ENCODE measurements at places on chromosomes 16 and 17.

DNA sequence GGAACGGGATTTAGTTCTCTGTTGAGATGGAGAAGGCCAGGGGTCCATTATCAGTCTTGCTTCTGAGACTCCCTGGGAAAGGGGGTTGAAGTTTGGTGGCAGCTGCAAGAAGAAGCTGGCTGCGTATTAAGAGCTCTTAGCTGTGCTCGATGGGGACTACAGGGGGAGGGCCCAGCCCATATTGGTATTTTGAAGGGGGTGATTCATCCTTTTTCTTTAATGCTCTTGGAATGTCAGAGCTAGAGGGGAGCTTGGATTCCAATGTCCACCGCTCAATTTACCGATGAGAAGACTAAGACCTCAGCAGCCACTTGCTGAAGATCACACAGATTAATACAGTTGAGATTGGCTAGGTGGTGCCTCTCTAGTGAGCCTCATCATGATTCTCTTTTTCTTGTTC is 5.0 kb downstream of the NOG start:
- no peak for DNase-seq

- no peak for DNase-seq
Measured at GRCh38 chr17:64400642-64401041, 10.0 kb upstream of the PECAM1 start.

GRCh38 chr17:65941356-65941899 is 250.5 kb downstream of the CEP112 start:
- DNase-seq, result no peak

DNA sequence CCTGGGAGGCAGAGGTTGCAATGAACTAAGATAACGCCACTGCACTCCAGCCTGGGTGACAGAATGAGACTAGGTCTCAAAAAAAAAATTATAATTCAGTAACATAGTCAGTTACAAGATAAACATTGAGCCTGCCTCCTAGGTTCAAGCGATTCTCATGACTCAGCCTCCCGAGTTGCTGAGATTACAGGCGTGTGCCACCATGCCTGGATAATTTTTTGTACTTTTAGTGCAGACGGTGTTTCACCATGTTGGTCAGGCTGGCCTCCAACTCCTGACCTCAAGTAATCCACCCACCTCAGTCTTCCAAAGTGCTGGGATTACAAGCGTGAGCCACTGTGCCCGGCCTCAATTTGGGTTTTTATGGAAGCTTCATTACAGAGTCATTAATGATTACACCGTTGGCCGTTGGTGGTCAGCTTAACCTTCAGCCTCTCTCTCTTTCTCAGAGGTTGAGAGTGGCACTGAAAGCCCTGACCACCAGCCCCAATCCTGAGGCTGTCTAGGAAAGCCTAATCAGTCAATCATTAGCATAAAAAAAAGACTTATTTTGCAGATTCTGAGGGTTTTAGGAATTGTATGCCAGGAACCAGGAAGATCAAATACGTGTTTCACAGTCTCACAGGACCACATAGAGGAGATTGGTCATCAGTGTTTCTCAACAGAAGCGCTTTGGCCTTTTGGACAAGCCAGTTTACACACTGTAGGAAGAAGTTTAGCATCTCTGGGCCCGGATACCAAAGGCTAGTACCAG is 1.3 kb upstream of the LRRC37A3 start:
- DNase-seq, result no peak

DNA sequence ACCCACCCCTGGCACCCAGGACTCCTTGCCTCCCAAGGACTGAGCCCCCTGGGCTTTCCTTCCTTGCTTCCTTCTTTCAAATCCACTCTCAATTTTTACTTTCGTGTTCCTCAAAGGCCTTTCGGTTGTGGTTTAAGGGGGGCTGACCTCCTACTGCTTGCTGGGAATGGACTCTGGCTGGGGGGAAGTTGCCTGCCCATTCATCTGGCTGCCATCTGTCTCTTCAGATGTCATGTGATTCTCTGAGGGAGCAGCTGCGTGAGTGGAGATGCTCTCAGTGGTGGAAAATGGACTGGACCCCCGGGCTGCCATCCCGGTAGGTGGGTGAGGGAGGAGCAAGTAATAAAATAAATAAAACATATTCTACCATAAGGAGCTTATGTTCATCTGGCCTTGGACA is 93.8 kb upstream of the RPRML start:
- no peak for DNase-seq

DNA sequence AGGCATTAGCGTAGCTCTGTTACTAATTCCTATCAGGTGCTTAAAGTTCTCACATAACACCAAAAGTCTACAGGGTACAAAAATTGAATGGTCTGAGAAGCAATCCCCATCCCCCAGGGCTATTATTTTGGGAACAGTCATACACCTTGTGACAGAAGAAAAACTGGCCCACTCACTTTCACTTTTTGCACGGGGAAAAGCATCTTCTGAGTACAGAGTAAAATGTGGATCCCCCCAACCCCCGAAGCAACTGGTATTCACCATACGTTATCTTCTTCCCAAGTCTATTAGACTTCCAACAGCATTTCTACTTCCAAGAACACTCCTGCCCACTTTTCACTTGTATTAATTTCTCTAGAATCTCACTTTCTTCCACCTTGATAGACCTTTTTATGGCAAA is 11.8 kb downstream of the GGA3 start:
- DNase-seq, result no peak

- peak; percentile 51 for DNase-seq
Measured at GRCh38 chr17:43907998-43908721, 824 bp upstream of the MPP2 start.

- no peak for DNase-seq
Measured at GRCh38 chr16:56042416-56042815, 148.9 kb upstream of the GNAO1 start.

- DNase-seq, result no peak
Measured at GRCh38 chr16:56206951-56207350, 15.7 kb downstream of the GNAO1 start.

- DNase-seq, result no peak
Measured at GRCh38 chr17:32520737-32521404, 34.1 kb downstream of the CDK5R1 start.

DNA sequence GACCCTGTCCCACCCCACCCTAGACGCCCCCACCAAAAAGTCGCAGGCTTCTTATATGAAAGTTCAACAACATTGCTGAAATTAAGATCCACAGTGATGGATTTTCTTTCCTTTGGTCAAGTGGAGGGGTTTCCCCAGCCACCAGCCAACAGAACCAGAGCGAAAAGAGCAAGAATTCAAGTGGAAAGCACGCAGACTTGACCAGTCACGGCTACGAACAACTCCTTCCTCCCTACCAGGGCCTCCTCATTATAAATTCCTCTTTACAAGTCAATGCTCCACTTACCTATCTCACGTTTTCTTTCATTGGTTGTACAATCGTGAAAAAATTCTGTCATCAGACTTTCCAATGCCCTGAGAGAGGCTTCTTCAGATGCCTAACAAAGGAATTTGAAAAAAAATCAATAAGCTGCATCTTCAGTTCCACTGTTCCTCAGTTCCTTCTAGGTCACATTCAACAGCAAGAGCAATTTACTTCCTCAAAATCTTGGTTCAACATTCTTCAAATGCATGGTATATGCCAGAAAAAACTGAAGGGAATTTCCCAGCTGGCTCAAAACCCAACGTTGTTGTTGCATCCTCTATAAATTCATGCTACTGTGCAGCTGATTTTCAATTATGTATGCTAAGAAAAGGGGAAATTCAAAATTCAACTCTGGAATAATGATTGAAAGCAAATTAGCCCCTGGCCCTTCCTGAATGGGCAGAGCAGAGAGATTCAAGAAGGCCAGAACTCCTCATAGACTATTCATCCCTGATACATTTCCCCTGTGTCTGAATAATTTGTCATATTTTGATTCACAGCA is 30.9 kb downstream of the XPO6 start:
- DNase-seq, result peak; percentile 27

- no peak for DNase-seq
Measured at GRCh38 chr17:10757067-10757466, 27.2 kb upstream of the TMEM220 start.

- DNase-seq, result no peak
Measured at GRCh38 chr17:9714801-9715200, 69.5 kb downstream of the USP43 start.

GRCh38 chr17:82332669-82333278 is 792 bp downstream of the SECTM1 start:
- DNase-seq, result peak; percentile 63

- DNase-seq, result no peak
Measured at GRCh38 chr16:58732545-58733247, 1.4 kb downstream of the GOT2 start.

DNA sequence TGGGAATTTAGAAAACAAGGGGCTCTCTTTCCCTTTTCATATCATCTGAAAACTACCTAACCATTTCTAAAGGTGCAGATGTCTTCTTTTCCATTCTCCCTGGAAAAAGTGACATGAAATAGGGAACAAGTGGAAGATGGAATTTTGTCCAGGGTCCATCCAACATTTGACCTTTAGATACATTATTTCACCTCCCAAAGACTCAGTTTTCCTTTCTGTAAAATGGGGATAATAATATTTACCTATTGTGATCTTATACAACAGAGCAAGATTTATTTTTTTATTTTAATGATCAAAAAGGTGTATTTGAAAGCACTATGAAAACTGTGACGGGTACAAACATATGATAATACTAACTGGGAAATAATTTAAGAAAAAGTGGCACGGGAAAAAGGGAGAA is 106.3 kb downstream of the HS3ST3A1 start:
- no peak for DNase-seq

DNA sequence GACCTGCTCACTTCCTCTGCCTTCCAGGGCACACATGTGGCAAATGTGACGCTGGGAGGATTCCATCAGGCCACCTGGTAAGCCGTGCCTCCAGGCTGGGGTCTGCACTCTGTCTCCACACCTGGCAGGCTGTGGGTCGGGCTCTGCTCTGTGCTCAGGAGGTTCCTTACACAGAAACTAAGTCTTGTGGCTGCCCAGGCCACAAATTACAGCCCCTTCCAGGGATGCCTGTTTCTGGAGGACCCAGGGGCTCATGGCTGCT is 58.2 kb downstream of the RMI2 start:
- DNase-seq, result no peak

GRCh38 chr16:21646091-21646490 is 6.3 kb downstream of the IGSF6 start:
- DNase-seq, result no peak

DNA sequence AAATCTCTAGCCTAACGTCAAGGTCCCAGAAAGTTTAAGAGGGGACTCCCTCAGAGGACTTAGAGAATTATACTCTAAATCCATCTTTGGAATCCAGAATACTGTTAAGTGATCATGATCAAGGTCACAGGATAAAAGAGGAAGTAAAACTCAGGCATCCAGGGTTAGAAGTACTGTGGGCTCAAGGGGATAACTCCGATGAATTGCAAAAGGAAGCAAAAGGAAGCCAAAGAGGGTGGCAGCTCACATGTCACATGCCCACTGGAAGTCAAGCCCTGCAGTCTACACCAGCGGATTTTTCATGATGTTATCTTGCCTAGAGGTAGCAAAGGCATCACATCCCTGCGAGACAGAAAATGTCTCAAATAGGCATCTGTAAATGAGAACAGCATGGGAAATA is 3.8 kb downstream of the ZNF821 start:
- no peak for DNase-seq

DNA sequence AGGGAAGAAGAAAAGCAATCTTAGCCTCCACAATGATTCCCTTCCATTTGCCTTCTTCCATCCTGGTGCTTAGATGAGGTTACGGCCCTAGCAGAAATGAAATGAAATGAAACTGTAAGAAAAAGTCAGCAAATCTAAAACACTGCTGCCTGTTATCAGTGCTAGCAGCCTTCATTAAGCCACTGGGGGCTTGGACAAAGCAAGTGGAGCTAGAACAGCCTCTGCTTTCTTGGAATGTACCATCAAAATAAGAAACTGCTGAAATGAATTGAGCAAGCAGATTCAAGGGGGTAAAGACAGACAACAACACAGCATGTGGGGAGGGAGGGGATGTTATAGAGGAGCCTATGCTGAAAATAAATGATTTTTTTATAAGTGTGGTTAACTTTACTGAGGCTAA is 5.1 kb downstream of the ANKFN1 start:
- no peak for DNase-seq

GRCh38 chr17:40886090-40886489 is 1.0 kb upstream of the KRT20 start:
- no peak for DNase-seq

GRCh38 chr17:39618246-39618913 is 8.4 kb upstream of the PPP1R1B start:
- no peak for DNase-seq

DNA sequence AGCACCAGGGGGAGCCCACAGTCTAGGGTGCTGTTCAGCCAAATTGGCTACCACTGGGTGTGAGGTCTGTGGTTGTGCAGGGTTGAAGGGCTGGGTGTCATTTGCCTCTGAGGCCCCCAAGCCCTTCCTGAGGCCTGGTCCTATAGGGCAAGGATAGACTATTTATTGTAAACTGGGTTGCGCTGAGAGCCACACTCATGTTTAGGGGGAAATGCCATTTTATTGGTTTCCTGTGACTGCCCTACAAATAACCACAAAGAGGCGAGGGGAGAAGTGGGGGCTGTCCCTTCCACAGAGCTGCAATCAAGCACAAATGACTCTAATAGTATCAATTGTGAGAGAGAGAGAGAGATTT is 3.6 kb upstream of the ZCCHC14 start:
- DNase-seq, result peak; percentile 33

DNA sequence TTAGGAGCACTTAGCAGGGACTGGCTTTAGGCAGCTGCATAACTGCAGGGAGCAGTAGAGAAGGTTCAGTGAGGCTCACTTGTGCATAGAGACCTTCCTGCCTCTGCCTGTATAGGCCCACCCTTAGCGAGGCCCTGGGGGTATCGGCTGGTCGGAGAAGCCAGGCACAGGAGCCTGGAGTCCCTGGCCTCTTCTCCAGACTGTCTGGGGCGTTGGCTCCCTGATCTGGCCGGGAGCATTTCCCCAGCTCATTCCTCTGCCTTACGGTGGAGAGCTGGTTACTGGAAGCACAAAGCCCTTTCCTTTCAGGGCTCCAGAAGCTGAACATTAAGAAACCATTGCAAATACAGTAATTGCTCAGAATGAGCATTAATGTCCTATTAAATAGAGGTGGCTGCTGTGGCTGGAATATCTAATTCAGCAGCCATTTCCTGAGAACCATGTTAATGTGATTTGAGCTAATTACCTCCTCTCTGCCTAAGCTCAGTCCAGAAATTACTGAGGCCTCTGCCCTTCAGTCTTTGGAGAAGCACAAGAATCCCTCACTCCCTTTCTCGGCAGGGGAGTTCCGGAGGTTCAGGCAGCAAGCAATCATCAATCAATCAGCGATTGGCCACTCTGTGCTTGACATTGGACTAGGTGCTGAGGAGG is 18.8 kb upstream of the TMEM220 start:
- no peak for DNase-seq

DNA sequence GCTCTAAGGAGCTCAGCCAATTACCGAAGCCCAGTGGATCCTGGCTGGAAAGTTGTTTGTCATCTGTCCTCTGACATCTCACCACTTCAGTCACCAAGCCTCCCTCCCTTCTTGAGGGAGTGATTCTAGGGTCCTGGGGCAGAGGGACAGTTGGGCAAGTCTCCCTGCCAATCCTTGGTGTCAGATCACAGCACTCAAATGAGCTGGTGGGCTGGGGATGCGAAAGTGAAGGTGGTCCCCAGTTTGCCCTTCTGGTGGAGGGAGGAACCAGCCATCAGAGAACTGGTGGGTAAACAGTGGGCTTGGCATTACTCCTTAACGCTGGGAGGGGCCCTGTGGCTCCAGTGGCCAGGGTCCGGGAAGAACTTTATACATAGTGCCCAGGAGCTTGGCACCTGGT is 4.4 kb upstream of the CALB2 start:
- no peak for DNase-seq

- no peak for DNase-seq
Measured at GRCh38 chr17:57915544-57915943, 39.7 kb downstream of the CUEDC1 start.

- no peak for DNase-seq
Measured at GRCh38 chr17:57001541-57001940, 23.6 kb downstream of the SCPEP1 start.

- DNase-seq, result no peak
Measured at GRCh38 chr16:69399361-69399760, 13.6 kb upstream of the TERF2 start.
